IPS DF 6.9 (cell line): ENCODE measurements at places on chromosomes 2 and 18.

GRCh38 chr2:219356834-219357233 lies 24.3 kb upstream of the RESP18 start:
- DNase-seq = no peak

- DNase-seq = no peak
Measured at GRCh38 chr2:219250049-219250781, 2.8 kb upstream of the TUBA4B start.

DNA sequence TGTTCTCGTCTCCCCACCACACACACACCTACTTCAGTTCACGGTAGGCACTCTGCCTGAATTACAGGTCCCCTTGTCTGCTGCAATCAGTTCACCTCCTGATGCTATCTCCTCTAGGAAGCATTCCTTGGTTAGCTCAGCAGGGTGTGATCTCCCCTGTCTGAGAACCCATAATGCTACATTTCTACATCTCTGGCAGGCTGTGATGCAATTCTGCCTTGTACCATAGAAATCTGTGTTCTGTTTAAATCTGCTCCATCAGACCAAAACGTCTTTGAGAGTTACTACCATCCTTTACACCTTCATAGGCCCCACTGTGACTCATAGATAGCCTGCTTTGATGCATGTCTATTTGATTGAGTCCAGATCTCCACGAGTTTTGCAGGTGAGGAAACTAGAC lies 103.9 kb downstream of the TTC32 start:
- no peak for DNase-seq

DNA sequence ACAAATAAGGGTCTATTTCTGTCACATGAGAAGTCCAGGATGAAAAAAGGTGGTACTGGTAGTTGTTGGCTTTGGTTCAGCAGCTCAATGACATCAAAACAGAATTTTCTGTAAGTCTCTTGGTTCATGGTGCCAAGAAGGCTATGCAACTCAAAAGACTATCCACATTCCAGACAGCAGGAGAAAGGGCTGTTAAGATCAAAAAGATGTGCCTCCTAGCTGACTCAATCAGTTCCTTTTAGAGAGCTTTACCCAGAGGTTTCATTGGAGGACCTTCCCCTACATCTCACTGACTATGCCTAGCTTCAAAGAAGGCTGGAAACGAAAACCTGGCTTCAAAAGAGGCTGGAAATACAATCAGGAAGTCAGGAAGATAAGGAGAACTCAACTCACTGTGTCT lies 98.0 kb downstream of the DYM start:
- DNase-seq = no peak

DNA sequence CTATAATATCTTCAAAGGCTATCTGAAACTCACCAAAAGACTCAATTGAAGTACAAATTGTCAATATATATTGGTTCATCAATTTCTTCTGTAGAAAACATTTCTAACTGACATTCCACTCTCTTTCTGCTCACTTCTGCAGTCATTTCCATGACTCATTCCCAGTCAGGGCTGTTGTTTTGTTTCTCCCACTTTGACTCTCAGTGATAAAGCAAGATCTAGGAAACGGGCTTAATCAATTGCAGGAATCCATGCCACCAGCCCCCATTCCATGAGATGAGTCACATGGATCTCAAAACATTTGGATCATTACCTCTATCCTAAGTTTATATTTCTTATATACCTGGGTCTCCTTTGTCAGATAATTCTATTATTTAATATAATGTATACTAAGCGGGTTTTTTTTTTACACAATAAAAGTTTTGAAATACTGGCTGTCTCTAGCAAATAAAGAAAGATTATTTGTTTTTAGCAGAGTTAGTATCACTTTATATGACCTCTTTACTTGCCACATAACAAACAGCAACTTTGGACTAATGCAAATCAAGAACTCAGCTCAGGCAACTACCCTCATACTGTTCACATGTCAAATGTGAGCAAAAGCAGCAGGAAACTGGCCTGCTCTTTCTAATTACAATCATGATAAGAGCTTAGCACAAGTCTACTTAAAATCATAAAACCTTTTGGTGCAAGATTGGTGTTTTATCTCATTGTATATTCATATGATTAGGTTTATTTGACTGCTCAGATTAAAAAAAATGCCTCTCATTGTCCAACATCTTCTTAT lies 251.1 kb upstream of the PIK3C3 start:
- no peak for DNase-seq

- no peak for DNase-seq
Measured at GRCh38 chr2:224520064-224520463, 65.1 kb downstream of the CUL3 start.

DNA sequence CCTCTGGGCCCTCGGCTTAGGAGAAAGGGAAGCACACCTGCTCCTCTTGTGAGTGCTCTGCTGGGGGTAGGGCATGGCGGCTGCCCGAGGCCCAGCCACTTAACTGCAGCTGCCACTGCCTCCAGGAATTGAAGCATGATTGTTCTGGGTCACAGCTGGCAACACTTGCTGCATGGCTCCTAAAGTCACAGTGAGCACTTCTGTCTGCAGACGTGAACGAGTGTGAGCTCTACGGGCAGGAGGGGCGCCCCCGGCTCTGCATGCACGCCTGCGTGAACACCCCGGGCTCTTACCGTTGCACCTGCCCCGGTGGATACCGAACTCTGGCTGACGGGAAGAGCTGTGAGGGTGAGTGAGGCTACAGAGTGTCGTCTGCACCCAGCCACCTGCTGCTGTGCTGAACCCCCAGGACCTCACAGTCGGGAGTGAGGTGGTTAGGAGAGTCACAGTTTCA lies 44.4 kb downstream of the FBLN7 start:
- DNase-seq = no peak

- DNase-seq = peak; percentile 43
Measured at GRCh38 chr2:229800997-229801754, 86.8 kb upstream of the DNER start.

- no peak for DNase-seq
Measured at GRCh38 chr2:177204417-177204816, 8.2 kb upstream of the HNRNPA3 start.

DNA sequence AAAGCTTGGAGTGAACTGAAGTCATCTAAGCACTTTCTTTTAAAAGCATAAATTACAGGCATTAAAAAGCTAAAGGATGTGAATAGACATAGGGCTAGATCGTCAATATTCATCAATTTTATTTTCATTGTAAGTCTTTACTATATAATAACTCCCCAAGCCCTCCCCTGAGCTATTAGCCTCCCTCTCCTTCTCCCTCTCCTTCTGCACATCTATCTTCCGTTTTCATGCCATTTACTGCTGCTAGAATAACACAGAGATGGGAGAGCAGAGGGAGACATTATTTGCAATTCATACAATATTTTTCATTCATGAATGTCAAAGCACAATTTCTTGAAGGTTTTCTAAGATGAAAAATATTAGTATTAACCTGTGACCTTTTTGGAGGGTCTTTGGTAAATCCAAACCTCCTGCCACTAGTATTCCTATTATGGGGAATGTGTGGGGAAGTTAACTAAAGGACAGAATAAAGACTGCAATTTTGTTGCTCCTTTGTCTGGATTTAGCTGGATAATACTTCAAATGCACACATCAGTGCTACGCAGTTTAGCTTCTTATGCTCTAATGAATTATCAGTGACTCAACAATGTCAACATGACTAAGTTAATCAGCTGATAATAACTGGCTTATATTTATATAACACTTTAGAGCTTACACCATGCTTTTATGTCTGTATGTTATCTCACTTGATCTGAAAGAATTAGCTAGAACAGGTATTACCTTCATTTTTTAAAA lies 28.2 kb upstream of the MFF start:
- no peak for DNase-seq

DNA sequence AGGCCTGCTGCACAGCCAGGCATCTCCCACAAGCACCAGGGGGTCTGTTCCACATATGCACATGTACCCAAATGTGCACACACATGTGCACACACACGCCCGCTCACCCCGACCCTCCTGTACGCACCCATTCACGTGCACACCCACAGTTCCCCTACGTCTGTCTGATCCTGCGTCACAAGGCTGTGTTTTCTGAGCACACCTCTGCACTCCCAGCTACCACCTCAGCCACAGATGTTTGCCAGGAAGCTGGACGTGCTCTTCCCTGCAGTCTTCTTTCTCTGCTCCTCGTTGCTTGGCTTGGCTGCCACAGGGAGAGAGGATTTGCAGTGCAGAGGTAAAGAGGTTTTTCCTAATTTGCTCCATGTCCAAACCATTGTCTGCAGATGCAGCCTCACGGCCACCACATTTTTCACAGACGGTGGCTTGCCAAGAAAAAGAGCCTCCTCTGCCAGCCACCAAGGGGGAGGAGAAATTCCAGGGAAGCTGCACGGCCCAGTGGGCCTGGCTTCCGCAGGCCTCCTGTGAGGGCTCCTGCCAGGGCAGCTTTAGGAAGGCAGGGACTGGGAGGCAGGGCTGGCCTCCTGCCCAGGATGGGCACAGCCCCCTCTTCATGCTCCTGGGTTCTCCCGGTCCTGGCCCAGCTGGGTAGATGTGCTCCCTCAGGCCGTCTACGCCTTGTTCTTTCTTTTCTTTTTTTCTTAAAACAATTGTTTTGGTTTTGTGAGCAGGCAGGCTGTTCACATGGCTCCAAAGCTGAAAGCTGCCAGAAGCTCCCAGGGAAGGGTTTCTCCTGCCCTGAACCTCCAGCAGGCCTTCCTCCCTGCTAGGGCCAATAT lies 29.3 kb upstream of the HS6ST1 start:
- no peak for DNase-seq

DNA sequence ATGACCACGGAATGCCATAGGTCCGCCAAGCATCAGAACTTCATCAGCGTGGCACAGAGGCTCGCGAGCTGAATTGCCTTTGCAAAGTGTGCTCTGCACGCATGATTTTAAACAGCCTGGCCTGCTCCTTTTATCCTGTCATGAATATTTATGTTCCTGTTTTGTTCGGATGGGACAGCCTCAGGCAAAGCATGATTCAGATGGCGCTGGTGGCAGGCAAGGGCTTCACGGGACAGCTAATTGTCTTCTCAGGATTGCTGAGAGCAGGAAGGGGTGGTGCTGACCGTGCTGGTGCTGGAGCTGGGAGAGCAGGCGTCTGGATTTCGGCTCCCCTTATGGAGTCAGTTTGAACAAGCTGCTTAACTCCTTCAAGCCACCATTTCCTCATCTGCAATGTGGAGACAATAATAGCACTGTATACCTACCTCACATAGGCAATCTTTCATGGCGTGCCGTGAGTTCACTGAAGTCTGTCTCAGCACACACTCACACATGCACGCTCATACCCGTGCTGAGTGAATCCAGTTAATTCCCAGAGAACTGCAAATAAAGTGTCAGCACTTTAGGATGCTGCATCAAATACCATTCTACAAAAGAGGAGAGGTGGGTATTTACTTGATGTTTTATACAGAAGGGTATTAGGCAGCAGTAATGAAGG lies 79.7 kb upstream of the APCDD1 start:
- DNase-seq = no peak

GRCh38 chr2:17299891-17300540 lies 218.2 kb downstream of the RAD51AP2 start:
- no peak for DNase-seq

DNA sequence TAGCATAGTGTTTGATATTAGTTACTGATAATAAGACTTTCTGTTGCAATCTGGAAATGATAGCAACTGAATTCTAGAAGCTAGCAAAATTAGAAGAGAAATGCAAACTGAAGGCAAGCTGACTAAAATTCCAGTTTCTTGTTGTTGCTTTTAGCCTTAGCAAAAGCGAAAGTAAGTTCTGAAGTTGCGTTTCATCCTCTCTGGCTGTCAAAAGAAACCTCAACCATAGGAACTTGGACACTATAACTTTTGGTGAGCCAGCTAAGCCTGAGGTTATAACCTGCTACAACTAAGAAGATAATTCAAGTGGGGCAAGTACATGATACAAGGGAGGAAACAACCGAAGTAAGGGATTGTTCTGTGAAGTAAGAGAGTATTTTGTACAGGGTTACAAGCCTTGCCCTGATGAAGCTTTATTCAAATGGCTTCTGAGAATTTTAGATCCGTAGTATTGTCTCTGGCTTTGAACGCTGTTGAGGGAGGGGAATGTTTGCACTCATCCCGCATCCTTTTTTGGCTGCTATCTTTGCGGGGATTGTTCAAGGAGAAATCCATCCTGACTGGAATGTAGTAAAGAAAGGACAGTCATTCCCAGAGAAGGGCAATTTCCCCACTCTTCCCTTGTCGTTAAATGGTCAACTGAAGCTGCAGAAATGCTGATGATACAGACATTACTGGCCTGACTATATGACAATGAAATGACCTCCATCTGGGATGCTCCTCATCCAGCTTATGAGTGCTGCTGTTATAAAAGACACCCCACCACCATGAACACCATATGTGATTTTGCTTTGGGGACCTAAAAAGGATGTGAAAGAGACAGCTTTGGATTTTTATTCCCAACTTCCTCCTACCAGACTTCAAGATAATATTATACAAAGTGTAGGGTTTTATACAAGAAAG lies 7.0 kb upstream of the TMX3 start:
- no peak for DNase-seq

DNA sequence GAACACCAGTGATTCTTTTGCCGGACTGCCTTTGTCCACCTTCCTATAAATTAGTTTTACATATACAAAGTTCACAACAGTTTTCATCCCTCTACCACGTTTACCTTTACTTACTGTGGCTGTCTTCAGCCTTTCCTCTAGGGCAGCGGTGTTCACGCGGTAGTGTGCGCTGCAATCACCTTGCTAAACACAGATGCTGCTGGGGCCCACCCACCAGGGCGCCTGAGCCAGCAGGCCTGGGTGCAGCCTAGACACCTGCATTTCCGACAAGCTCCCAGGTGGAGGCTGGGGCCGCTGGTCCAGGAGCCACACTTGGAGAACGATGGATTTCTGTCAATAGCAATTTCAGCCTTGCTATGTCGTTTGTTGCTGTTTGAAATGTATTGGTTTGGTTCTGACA lies 83.1 kb downstream of the NDUFA10 start:
- no peak for DNase-seq

- no peak for DNase-seq
Measured at GRCh38 chr2:38522754-38523349, 79.9 kb downstream of the HNRNPLL start.

- no peak for DNase-seq
Measured at GRCh38 chr2:183034806-183035205, 3.5 kb downstream of the NCKAP1 start.

DNA sequence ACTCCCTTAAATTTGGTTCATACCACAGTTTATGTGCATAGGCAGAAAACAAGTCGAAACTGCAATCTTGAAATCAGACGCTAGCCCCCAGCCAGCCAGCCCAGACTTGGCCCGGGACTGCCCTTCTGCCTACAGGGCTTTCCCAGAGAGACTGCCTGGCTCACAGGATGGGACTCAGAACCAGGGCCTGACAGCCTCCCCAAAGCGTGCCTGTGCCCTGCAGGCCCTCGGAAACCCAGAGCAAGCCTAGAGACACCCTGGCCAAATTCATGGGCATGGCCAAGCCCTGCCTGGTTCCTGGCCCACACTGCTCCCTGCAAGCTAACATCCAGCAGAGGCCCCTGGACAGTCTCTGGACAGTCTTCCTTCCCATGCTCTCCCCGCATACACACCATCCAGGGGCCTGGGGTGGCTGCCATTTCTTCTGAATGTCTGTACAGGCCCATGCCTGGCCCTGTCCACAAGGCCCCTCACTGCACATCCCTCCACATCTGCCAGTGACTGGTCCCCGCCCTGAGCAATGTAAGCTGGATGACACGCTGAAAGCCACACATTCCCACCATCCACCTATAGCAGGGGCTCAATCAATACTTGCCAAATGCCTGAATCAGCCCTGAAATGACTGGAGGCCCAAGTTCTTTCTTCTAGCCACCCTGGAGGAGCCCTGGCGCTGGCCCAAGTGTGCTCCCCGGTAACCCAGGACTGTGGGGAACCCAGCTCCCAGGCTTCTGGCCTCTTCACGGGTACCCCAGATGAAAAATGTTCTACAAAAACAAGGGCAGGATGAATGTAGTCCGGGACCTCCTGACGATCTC lies 73.1 kb downstream of the HDAC4 start:
- DNase-seq = no peak
